ENCODE measurements at places on chromosomes 5 and 9. TPM values are rescaled to one million over a fixed set of nuclear protein-coding genes. Genes with fewer than 3 reads are reported as not detected.

- DNase-seq: peak; percentile 92
Measured at GRCh38 chr9:34993502-34994259, 4.1 kb downstream of the DNAJB5 start.

GRCh38 chr5:65364907-65365306 lies 116.8 kb downstream of the ADAMTS6 start:
- no peak for DNase-seq

DNA sequence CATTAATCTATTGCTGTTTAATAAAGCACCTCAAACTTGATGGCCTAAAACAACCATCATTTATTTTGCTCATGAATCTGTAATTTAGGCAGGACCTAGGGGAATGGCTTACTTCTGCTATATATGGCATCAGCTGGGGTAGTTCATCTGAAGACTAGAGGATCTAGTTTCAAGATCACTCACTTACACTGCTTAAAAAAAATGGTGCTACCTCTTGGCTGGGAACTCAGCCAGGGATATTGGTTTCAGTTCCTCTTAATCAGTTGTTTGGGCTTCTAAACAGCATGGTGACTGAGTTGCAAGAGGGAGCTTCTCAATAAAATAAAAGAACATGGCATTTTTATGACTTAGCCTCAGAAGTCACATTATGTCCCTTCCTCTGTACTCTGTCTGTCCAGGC lies 142.0 kb downstream of the FAM114A2 start:
- DNase-seq: no peak

- no peak for DNase-seq
Measured at GRCh38 chr9:10003047-10003446, 609.8 kb downstream of the PTPRD start.

DNA sequence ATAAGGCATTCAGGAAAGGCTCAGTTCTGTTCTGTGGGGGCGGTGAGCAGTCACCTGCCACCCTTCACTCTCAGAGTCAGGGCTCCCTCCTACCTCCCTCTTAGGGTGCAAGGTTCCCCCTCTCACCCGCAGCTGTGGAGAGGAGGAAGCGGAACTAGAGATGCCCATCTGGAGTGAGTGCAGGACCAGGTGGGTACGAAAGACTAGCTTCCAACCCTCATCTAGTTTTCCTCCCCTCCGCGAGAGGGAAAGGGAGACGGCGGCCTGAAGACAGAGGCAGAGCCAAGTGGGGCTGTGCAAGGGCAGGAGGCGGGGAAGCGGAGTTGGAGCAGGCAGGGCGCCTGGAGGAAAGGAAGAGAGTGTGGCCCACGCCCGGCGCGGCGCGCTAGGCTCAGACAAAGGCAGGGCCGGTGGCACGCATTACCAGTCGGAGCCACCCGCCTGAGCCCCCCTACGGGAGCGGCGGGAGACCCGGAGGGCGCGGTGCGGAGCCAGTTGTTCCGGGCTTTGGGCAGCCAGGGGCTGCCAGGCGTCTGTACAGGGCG lies 7.3 kb downstream of the PRR7 start:
- DNase-seq: peak; percentile 86

DNA sequence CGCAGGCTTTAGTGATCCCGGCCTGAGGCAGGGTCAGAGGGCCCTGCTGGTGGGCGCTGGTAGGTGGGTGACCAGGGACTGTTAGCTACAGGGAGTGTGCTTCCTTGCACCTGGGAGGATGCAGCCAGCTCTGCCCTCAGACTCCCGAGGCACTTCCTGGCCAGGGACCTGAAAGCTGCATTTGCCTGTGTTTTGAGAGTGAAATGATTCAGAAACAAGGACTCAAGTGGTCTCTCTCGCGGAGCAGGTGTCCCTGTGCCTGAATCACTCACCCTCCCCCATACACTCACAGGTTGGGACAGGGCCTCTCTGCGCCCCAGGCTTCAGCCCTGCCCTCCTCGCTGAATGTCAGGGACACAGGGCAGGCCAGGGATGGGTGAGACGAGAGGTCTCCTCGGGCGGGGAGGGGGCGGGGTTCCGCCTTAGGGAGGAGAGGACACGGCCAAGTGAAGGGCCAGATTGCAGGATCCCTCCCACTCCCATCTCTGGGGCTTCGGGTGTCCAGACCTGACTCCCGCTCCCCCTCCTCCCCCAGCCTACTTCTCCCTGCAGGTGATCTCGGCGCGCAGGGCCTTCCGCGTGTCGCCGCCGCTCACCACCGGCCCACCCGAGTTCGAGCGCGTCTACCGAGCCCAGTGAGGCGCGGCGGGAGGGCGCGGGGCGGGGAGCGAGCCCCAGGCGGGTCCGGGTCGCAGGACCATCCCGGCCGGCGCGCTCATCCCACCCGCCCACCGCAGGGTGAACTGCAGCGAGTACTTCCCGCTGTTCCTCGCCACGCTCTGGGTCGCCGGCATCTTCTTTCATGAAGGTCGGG lies 1.5 kb downstream of the LTC4S start:
- DNase-seq: no peak

DNA sequence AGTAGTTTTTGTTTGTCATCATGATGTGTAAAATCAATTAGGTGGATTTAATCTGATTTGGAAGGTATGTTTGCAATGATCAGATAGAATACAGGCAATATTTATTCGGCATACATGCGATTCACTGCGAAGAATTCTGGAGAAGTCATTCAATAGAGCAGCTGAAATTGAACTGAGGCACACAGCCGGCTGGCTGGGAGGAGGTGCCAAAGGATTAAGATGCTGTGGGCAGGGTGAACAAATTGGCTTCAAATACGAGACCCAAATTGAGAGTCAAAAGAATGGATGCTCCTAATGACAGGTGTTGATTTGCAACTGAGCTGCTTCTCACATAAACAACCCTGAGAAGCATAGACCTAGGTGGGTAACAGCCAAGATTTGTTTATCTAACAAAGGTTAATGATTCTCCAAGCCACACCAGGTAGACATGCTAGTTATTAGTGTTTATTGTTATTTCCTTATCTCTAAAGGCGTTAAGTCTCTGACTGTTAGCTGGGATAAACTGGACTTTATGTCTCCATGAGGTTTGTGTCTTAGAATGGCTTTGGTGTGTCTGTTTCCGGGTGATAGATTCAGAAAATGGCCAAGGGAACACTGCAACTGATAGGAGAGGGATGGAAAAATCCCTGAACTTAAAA lies 55.3 kb upstream of the CLINT1 start:
- DNase-seq: no peak

- DNase-seq: no peak
Measured at GRCh38 chr9:88015606-88016005, 41.3 kb upstream of the CDK20 start.

- no peak for DNase-seq
Measured at GRCh38 chr5:76445830-76446229, 42.7 kb downstream of the IQGAP2 start.

DNA sequence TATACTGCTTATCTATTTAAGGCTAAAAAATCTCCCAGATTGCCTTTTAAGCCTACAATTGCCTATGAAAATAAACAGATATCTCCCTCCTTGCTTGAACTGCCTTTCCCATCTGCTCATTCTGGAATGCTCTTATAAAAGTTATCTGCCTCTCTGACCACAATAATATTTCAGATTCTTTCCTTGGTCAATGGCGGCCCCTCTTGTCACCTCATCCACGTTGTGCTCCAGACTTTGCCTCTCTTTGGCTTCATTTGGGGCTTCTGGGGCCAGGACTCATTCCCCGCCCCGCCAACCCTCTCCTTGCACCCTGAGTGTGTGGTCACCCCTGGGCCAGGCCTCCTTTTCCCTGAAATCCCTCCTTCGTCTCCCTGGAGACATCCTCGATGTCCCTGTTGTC lies 110.0 kb upstream of the RPS23 start:
- peak; percentile 59 for DNase-seq

GRCh38 chr5:43227655-43228054 lies 35.6 kb downstream of the NIM1K start:
- no peak for DNase-seq

DNA sequence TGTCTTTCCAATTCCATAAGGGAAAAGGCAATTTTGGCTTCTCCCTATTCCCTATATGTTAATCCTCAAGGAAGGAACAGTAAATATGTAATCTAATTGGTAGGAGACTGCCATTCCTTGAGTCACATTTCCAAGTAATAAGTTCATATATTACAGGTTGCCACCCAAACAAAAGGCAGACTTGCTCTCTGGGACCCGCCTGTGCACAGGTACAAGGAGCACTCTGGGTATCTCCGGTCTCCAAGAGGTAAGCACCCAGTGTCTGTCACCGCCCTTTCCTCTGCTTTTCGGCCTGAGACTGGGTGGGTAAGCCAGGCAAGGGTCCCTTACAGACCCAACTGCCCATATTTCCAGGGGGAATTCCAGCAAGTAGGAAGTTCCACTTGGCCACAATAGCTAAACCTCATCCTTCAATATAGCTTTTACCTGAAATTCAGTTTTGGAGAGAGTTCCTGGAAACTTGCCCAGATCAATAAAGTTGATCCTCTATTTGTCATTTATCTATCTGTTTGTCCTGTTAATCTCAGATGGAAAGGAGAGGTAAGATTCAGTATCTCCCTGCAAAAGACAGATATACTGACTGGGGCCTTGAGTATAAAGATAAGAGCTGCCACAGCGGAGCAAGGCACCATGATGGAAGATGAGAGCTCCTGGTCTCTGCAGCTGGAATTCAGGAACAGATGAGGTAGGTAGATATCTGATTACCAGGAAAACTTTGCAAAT lies 81.8 kb downstream of the SUSD1 start:
- DNase-seq: no peak

DNA sequence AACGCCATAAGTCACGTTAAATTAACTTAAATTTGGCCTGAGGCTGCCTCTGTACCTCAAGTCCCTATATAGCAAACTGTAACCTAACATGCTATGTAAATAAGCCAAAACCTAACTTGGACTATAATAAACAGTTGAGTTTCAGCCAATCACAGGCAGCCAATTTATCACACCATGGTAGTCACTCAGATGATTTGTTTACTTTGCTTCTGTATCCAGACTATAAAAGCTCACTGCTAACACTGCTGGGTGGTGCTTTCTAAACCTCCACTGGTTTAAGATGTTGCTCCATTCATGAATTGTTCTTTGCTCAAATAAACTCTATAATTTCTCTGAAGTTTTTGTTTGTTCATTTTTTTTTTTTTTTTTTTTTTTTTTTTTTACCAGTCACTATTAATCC lies 62.8 kb downstream of the TRPM3 start:
- DNase-seq: no peak

- DNase-seq: no peak
Measured at GRCh38 chr5:60487885-60488442, 212.0 kb downstream of the DEPDC1B start.

DNA sequence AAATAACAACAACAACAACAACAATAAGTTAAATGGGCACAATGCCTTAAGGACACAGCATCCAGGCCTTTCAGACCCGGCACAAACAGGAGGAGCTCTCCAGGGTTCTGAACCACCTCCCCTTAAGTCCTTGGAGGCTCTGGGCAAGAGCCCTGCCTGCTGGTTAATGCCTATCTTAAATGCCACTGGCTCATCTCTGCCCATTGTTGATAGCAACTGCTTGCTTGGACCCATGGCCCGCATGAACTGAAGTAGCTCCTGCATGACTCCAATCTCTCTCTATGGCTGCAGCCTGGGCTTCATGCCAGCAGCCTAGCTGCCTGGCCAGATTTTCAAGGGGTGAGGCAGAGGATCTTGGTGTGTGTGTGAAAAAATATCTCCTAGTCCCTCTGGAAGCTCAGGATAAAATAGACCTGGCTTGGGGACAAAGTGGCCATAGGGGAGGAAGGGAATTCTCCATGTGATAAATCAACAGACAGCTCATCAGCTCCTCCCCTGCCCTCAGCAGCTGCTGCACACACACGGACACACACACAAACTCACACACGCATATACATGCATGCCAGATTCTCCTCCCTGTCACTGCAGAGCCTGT lies 27.4 kb downstream of the FAM219A start:
- peak; percentile 62 for DNase-seq

DNA sequence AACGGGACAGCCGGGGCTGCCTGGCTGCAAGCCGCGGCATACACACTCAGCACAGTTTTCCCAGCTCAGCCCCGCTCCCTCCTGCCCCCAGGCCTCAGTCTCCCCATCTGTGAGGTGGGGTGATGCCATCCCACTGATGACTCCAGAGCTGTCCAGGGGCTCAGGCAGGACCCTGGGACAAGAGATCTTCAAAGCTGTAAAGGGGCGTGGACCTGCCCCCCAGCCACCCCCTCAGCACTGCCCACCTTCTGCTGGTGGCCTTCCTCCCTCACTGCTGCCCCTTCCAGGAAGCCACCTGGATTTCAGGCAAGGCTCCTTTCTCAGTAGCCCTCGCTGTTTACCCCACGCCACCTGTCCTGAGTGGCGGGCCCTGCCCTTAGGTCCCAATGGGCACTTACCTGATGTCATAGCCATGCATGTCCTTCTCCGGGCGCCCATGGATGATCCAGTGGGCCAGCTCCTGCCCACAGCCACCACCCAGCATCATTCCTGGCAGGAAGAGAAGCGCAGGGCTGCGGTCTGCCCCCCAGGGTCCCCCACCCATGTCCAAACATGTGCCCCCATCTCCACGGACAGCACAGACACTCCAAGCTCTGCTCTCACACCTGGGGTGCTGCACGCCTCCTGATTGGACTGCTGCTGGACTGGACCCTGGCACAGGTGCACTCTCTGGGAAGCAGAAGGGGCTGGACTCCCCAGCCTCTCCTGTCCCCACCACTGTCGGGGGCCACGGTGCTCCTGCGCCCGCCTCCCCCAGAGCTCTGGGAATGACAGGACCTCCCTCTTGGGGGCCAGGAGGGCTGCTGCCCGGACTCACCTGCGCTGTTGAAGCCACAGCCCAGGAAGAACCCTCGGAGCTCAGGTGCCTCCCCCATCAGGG lies 25.7 kb downstream of the SARDH start:
- DNase-seq: peak; percentile 72

DNA sequence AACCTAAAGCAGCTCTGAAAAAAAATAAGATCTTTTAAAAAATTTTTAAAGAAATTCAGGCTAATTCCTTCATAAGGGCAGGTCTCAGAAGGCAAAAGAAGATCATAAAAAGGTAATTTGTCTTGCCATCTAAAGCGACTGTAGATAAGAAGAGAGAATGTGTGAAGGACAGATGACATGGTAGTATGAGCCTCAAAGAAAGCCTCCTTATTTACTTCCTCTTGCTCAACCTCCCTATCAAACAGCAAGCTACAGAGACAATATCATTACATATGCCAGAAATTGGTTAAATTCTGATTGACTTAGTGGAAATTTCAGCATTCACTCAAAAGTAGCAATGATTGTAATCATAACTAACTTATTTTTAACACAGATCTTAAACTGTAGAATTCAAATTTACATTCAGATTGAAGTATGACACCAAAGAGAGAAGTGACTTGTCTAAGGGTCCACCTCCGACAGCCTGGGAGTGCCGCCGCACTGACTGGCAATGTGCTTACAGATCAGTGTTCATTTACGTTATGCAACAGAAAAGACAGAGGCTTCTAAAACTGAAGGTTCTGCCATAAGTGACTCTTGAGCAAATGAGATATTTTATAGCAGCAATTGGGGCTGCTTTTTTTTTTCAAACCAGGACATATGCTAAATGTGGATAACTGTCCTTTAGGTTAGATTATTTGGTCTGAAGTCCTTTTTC lies 132.0 kb downstream of the CEMIP2 start:
- no peak for DNase-seq

NFIL3 gene
- 54.8 TPM for total RNA-seq

NSG2 gene
- total RNA-seq: not detected

FAM221B gene
- total RNA-seq: not detected

UBLCP1 gene
- total RNA-seq: 23.5 TPM

NSD1 gene
- total RNA-seq: 96.9 TPM

PCDHA9 gene
- 0.36 TPM for total RNA-seq

GRXCR2 gene
- not detected for total RNA-seq

LRRTM2 gene
- total RNA-seq: 0.24 TPM

ST8SIA4 gene
- total RNA-seq: 19.7 TPM

CARD9 gene
- 5.3 TPM for total RNA-seq

Data from aorta (tissue), 5 donors.